ENCODE measurements at places on chromosomes 11 and 22. TPM values are rescaled to one million over a fixed set of nuclear protein-coding genes. Genes with fewer than 3 reads are reported as not detected.
A peak's percentile ranks its signal among the peaks of the same experiment; 100 is the strongest.

The APOBEC3H gene
- total RNA-seq: 0.49 TPM

The GP1BB gene
- total RNA-seq: 4.4 TPM

The MEI1 gene
- total RNA-seq: 2.1 TPM

The ABCC8 gene
- not detected for total RNA-seq

The ACTN3 gene
- 0.11 TPM for total RNA-seq

The OR4S2 gene
- not detected for total RNA-seq

The WNT11 gene
- 22.5 TPM for total RNA-seq

DNA sequence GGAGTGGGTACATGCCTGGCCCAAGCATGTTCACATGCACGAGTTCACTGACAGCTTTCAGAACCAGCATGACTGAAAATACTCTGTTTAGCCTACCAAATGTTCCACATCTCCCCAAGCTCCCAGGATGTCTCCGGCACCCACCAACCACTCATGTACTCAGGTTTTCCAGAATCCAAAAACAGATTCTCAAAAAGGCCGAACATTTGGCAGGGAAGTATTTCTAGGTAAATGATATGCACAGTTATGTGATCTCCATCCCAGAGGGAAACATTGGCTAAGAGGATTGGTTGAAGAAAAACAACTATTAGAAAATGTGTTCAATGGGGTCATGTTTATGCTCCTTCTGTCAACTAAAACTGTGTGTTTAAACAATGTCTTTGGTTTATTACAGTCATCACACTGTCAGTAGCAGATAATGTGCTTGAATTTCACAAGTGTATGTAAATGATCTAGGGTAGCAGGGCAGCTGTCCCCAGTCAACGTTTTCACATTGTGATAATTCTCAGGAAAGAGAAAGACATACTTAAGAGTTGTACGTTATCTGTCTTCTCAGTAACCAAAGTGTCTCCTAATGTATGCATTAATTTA lies 52.3 kb downstream of the BARX2 start:
- DNase-seq: no peak

DNA sequence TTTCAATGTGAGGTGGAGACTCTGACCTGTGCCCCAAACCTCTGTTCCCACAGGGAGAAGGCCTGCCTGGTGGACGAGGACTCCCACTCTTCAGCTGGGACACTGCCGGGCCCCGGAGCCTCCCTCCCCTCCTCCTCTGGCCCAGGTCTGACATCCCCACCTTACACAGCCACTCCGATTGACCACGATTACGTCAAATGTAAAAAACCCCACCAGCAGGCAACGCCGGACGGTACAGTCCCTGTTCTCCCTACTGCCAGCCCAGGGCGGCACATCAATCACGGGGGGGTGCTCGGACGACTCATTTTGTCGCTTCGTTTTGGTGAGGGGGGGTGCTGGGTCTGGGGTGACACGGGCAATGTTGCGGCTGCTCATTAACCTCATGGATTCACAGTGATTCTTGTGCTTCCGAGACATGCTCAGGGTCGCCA lies 83.3 kb upstream of the SUSD2 start:
- DNase-seq: no peak

- DNase-seq: peak; percentile 61
These were observed 564 bp downstream of the THAP12 start for GRCh38 chr11:76380159-76380976.

- no peak for DNase-seq
These were observed 86.4 kb downstream of the CELSR1 start for GRCh38 chr22:46450931-46451561.

DNA sequence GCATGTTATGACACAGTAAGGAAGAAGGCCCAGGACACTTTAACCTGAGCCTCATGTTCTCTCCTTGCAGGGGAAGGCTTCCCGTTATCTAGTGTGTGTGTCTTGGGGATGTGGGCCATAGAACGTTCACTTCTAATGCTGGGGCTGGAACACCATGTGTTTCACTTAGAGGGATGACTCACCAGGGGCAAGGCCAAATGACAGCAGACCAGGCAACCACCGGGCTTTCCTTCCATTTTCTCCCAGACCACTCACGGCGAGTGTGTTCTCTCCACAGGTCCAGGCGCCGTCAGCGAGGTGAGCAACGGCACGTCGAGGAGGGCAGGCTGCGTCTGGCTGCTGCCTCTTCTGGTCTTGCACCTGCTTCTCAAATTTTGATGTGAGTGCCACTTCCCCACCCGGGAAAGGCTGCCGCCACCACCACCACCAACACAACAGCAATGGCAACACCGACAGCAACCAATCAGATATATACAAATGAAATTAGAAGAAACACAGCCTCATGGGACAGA lies 964.4 kb downstream of the NTM start:
- DNase-seq: no peak

DNA sequence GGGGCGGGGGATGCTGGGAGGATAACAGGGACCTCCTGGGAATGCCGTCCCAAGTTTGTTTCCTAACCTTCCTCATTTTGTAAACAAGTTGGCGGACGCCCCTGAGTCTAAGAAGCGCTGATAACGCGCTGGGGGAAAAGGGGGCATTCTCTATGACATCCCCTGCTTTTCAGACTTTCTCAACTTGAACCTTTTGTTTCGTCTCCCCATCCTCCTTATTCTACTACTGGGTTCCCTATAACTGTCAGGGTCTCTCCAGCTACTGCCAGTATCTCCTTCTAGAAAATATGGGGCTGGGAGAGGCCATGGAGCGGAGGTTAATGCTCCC lies 654 bp downstream of the TMEM86A start:
- no peak for DNase-seq

- DNase-seq: no peak
These were observed 54.5 kb upstream of the MPEG1 start for GRCh38 chr11:59267196-59267595.

GRCh38 chr22:31400023-31400397 lies 606 bp downstream of the DRG1 start:
- no peak for DNase-seq

DNA sequence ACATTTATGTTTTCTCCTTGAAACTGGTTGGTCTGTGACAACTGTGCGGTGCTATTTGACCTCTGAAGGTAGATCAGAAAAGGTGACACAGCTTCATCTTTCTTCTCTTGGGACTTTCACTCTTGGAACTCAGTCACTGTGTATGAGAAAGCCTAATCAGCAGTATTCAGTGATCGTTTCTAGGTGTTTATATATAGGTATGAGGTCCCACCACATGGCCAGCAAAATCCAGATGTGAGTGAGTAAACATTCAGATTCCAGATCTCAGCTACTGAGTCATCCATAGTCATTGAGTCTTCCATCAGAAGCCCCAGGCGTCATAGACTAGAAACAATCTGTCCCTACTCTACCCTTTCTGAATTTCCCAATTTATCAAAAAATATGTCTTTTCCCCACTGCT lies 117.3 kb upstream of the CTSC start:
- no peak for DNase-seq

GRCh38 chr11:63680834-63681320 lies 423 bp upstream of the RTN3 start:
- DNase-seq: no peak

DNA sequence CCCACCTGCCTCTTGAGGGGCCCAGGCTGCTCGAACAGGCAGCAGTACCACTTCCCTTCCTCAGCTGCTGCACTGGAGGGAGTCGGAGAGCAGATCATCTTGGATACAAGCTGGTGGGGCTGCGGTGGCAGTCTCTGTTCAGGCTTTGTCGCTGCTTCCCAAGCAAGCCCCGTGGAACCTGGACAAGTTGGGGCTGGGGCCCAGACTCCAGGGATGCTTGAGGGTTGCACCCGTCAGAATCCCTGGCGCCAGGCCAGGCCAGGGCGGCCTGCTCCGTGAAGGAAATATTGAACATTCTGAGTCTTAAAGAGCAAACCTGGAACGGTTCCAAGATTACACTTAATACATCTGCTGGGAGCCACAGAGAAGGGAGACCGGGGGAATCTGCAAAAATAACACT lies 310.1 kb upstream of the SORL1-AS1 start:
- peak; percentile 63 for DNase-seq

DNA sequence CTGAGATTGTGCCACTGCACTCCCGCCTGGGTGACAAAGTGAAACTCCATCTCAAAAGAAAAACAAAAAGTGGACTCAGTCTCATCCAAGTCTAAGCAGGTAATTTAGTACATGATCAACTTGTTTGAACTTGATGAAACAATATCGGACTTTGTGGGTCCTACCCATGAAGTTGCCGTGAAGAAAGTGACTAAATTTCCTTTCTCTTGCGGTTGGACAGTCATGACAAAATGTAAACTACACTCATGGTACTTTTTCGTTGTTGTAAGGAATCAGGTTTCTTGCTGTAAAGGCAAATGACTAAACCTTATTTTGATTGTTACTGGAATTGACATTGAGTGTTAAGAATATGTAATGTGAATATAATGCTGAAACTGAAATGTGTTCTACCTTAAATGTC lies 164.5 kb upstream of the PLET1 start:
- no peak for DNase-seq

- no peak for DNase-seq
These were observed 3.5 kb upstream of the MRPL48 start for GRCh38 chr11:73784080-73784634.

- no peak for DNase-seq
These were observed 134.9 kb downstream of the RBFOX2 start for GRCh38 chr22:35893698-35894097.

- no peak for DNase-seq
These were observed 57.3 kb upstream of the FADD start for GRCh38 chr11:70145841-70146240.

- DNase-seq: no peak
These were observed 44.5 kb downstream of the PARVG start for GRCh38 chr22:44225091-44225689.

DNA sequence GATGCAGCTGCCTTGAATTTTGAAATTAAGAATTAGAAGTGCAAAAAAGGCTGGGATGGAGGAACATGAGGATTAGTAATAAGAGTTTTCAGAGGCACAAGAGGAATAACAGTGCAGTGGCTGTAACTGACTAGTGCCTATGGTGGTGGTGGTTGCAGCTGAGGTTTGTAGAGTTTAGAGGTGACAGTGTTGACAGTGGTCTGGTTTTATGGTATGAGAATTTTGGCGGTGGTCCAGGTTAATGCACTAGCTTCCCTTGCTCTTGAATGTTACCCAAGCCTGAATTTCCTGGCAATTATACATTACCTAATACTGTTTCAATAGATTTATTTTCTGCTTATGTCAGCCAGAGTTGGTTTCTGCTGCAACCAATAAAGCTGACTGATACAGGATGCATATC lies 112.8 kb upstream of the C11orf87 start:
- no peak for DNase-seq

DNA sequence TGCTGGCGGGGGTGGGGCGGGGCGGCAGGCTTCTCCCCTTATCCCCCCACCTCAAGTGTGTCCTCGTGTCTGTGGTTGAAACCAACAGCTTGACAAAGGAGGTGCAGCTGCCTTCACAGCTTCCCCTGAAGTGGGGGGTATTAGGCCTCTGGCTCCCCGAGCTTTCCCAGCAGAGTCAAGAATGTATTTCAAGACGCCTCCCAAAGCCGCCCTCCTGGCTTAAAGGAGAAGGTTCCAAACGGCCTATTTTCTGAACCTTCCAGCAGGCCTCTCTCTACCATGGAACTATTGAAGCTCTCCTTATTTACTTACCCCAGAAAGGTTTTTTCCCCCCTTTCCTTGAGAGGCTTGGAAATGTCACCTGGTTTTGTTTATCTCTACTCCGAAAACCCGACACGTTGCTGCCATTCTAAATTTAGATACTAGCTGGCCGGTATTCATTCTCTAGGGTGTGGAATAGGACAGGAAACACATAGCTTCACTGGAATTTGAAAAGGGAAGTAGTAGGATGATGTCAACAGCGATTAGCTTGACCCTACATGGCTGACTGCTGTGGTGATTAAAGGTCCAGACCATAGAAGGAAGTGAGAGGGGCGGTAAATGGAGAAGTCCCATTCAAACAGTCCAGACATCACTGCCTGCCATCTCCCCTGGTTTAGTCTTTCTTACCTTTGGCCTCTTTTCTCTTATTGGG lies 671 bp upstream of the PICALM start:
- DNase-seq: no peak

- DNase-seq: peak; percentile 12
These were observed 67.9 kb downstream of the KCNQ1 start for GRCh38 chr11:2512431-2513407.

- DNase-seq: no peak
These were observed 83.2 kb upstream of the GAL start for GRCh38 chr11:68601147-68601546.

DNA sequence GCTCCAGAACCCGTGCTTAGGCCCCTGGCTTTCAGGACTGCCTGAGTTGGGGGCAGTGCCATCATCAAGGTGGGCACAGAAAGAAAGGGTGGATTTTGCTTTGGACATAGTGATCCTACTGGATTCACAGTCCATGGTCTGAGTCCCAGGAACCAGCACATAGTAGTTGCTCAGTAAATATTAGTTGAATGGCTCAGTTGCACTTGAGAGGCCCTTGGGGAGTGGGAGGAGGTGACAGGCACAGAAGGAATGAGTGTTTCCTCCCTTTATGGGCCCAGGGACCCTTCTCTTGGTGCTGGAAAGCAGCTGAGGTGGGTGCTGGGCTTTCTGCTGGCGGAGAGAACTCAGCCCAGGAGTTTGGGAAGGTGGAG lies 16.6 kb downstream of the ARHGEF17 start:
- no peak for DNase-seq

GRCh38 chr22:46936378-46936903 lies 174.0 kb downstream of the TBC1D22A start:
- no peak for DNase-seq

DNA sequence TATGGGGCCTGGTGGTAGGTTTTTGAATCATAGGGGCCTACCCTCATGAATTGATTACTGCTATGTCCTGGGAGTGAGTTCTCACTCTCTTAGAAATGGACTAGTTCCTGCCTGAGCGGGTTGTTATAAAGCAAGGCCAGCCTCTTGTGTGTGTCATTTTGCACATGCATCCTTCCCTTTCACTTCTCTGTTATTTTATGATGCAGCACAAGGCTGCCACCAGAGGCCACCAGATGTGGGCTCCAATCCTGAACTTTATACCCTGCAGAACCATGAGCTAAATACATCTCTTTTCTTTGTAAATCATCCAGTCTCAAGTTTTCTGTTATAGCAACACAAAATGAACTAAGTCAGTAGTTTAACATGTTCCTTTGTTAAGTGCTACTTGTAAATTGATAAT lies 251.4 kb downstream of the BLID start:
- DNase-seq: no peak

DNA sequence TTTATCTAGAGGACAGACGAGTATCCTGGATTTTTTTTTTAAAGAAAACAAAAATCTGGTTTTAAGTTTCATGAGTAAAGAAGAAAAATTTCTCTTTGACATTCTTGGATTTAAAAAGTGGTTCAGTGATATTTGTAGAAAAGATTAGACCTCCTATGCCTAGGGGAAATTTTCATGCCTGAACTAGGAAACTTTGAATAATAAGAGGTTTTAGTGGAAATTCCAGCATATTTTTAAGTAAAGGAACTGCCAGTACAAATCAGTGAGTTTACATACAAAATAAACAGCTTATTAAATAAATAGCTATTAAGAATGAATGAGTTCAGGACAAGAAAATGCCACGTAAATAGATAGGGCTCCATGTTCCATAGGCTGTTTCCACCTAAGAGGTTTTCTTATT lies 17.5 kb downstream of the JAM3 start:
- no peak for DNase-seq

DNA sequence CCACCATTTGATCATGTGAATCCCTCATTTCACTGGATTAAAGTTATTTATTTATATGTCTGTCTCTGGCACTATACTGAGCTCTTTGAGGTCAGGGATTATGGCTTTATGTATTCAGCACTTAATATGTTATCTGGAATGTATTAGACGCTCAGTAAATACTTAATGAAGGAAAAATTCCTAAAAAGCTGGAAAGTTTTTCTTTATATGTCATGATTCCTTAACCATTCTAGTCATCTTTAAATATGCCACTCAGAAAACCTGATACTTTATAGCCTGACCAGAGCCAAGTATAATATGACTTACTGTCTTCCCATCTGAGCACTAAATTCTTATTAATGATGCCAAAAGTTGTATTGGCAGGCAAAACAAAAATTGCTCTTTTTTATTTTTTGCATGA lies 27.1 kb downstream of the RNF169 start:
- DNase-seq: no peak

Measured in mesothelial cell of epicardium (in vitro differentiated cells).